HTR-8/SVneo (cell line): ENCODE measurements at places on chromosomes 2 and 18.
A peak's percentile ranks its signal among the peaks of the same experiment; 100 is the strongest.

GRCh38 chr2:224969633-224970260 lies 72.5 kb downstream of the DOCK10 start:
- no peak for DNase-seq

GRCh38 chr2:85692039-85692645 lies 2.0 kb upstream of the GNLY start:
- no peak for DNase-seq

- no peak for DNase-seq
Measured at GRCh38 chr2:179677746-179678505, 183.5 kb downstream of the ZNF385B start.

DNA sequence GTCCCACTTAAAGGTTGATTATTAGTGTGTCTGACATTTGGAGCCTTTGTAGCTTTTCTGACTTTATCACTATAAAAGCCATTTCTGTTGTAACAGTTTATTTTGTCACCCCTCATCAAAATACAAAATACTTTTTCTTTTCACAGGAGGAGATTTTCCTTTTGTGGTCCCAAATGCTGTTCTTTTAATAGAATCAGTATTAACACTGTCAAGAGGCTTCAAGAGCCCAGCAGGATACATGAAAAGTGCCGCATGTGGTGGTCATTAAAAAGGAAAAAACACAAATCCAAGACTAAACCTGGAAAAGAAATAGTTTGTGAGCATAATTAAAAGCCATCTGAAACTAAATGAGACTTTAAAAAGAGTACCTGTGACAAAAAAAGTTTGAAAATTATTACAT lies 515.7 kb downstream of the DCDC2C start:
- DNase-seq: no peak

DNA sequence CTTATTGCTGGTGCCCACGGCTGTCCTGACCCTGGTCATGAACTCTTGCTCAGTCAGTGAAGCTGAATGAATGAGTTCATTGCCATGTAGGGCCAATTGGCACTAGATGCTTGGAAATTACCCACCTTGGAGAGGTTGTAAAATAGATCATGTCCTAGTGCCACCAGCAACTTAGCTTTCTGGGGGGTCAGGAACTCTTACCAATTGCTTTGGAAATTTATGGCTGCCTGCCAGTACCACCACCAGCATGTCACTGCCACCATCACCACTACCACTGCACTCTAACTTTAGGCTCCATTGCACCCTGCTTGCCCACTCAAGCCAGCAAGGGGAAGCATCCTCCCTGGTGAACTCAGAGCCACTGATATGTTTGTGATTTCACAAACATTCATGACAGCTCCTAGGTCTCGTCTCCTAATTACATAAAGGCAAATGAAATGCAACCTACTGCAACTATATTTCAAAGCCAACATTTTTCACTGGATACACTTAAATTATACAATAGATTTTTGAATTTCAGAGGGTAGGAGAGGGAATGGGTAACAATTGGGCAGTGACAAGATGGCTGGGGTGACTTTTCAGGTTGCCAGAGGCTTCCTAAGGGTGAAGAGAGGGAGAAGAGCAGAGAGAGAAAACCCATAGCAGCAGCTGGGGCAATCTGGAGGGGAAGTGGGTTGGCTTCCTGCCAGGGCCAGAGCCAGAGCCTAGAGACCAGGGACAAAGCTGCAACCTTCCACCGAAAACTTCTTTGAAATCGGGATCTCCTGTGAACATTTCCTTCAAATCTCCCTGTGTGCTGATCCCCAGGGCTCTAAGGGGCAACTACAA lies 3.5 kb upstream of the EMILIN1 start:
- no peak for DNase-seq

DNA sequence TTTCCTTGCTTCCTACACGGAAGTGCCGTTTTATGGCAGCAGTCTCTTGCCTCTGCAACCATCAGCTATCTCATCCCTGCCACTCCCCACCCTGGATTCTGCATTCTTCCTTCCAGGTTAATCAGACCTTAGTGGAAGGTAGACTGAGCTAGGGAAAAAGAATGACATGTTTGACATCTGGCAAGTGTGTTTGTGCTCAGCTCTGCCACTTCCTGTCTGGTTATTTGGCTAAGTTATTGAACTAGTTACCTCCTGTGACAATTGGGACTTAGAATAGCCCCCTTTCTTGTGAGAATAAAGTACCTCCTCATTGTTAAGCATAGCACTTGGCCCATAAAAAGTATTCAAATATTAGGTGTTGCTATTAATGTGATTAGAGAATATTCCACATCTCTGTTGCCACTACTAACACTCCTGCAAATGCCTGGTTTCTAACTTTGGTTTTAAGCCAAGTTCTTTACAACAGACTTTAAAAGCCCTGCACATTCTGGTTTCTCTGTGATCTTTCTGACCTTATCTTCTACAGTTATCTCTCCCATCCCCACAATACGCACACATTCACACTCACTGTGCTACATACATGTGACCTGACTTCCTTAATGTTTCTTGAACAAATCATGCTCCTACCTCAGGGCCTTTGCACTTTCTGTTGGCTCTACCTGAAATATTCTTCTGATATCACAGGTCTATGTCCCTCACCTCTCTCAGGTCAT lies 10.8 kb upstream of the MAPRE2 start:
- no peak for DNase-seq

DNA sequence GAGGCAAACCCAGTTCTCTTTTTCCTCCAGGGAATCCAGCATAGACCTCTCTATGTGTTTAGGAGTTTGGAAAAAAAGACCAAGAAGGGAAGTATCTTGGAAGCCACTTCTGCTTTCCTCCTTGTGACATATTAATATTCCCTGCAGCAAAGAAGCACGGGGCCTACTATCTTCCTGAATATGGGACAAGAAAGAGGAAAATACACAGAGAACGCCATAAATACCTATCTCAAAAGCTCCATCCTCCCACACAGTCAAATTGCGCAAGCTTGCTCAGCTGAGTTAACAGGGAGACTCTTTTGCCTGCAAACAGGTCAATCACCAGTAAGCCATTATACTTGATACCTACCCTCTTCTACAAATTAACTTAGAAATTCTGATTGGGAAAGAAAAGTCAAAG lies 16.7 kb upstream of the RAPH1 start:
- DNase-seq: peak; percentile 31

GRCh38 chr2:69386360-69386759 lies 667 bp downstream of the GFPT1 start:
- no peak for DNase-seq

GRCh38 chr2:136068581-136069227 lies 49.2 kb downstream of the CXCR4 start:
- no peak for DNase-seq

DNA sequence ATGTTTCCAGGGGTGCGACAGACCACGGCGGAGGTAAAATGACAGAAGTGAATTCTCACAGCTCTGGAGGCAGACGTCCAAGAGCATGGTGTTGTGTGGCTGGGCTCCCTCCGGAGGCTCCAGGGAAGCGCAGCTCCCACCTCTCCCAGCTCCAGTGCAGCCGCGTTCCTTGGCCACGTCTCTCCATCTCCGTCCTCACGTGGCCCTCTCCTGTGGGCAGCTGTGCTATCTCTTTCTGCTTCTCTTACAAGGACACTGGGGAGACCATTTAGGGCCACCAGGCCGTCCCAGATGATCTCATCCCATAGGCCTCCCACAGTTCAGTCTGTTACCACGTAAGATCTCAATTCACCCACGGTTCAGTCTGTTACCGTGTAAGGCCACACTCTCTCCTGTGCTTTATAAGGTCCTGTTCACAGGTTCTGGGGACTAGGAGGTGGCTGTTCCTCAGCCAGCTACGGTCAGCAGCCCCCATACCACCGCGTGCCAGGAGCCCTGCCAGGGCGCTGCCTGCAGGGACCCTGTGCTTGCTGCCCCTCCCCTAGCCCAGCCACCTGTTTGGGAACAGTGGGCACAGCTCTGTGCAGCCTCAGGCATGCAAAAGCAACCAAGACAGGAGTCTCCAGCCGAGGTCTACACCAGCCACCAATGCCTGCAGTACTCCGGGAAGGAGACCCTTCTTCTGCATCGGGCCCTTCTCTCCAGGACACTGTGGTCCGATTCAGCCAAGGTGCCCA lies 2.9 kb upstream of the MAB21L4 start:
- no peak for DNase-seq

- DNase-seq: no peak
Measured at GRCh38 chr2:67532387-67532786, 135.3 kb downstream of the ETAA1 start.

DNA sequence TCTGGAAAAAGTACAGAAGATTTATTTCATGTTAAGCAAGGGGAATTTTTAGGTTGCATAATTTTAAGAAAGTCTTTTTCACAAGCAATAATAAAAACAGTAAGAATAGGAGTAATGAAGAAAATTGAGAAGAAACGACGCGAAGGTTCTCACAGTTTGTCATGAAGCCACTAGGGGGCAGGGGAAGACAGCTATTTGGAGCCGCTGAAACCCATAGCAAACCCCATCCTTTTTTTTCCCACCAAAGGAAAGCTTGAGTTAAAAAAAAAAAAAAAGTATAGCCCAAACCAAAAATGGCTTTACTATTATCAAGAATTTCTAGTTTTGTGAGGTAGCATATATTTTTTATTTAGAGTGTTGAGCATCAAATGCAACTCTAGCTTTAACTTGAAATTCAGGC lies 300.9 kb downstream of the PHLPP1 start:
- DNase-seq: peak; percentile 44

- DNase-seq: no peak
Measured at GRCh38 chr2:222318712-222319585, 20.2 kb upstream of the PAX3 start.

- no peak for DNase-seq
Measured at GRCh38 chr2:200863782-200864175, 679 bp downstream of the CLK1 start.

GRCh38 chr2:136014411-136014810 lies 29.0 kb upstream of the DARS1 start:
- no peak for DNase-seq

- DNase-seq: no peak
Measured at GRCh38 chr2:8235419-8235818, 446.4 kb upstream of the ID2 start.

DNA sequence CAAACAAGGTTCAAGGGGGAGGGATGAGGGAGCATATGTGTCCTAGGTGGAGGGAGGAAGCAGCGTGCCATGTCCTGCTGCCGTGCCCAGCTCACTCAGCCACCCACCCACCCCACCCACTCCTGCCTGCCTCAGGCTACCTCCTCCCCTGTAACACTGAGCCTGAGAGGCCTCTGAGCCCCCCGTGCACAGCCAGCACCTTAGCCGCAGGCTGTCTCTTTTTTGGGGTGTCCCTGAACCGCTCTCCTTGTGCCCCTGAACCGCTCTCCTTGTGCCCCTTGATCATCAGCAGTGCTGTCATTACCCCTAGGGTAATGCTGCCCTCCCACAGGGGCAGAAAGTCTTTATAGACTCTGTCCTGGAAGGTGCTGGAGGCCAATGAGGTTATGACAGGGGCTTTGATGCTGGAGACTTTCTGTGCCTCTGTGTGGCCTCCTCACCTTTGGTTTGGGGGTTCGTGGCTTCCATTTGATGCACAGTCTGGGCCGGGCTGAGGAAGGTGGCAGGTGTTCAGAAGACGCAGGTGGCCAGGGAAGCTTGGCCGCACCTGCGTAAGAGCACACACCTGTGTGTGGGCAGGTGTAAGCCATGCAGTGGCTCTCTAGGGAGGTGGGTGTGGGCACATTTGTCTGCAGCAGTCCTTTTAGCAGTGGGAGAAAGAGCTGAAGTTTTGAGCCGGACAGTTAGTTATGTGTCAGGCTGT lies 140.0 kb downstream of the SEPTIN10 start:
- DNase-seq: no peak

DNA sequence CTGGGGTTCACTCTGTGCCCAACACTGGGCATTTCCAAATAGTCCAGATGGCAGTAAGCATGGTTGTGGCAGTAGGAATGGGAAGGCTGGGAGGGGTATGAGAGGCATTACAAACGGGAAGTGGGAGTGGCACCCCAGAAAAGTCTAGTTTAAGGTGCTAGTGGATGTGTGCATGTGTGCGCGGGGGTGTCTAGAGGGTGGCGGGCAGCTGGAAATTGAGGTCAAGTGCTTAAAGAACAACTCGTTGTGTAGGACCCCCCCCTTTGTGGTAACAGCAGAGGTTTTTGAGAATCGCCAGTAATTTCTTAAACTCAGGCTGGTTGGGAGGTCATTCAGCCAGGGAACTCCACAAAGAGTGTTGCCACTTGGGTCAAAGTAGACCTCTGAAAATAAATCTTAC lies 69.9 kb downstream of the RHBDD1 start:
- no peak for DNase-seq

DNA sequence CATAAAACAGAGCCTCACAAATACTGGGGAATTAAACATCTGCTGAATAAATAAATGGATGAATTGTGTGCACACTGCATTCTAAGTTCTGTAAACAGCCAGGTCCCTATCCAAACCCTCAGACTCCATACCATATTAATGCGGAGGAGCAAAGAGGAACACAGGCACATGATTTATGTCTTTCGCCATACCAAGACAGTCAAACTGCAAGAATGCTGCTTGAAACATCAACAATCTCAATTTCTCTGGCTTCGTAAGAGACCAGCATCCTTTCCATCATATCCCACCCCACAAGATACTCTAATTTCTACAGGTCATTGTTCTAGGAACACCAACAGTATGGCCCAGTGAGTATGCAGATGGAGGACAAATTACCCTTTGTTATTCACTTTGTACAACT lies 15.0 kb downstream of the KANSL3 start:
- no peak for DNase-seq

GRCh38 chr2:169007356-169007755 lies 23.8 kb downstream of the ABCB11 start:
- DNase-seq: no peak

- DNase-seq: peak; percentile 80
Measured at GRCh38 chr2:20231598-20232026, 6.7 kb upstream of the SDC1 start.

GRCh38 chr2:186927867-186928191 lies 78.9 kb upstream of the ZSWIM2 start:
- no peak for DNase-seq

- DNase-seq: no peak
Measured at GRCh38 chr2:27150639-27151230, 1.9 kb downstream of the TCF23 start.

GRCh38 chr2:222319586-222320435 lies 21.0 kb upstream of the PAX3 start:
- DNase-seq: no peak

GRCh38 chr18:3594760-3595368 lies 144.9 kb downstream of the TGIF1 start:
- no peak for DNase-seq

GRCh38 chr2:47379384-47379783 lies 23.6 kb upstream of the MSH2 start:
- DNase-seq: no peak

DNA sequence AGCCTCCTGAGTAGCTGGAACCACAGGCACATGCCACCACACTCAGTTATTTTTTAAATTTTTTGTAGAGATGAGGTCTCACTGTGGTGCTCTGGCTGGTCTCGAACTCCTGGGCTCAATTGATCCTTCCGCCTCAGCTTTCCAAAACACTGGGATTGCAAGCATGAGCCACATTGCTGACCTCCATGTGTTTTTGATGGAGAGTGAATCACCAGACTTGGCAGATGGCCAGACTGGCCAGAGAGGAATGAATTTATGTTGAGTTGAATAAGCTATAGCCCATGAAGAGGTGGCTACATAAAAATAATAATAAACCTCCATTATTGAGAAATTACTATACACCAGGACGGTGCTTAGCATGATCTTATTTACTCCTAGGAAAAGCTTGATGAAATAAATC lies 91.5 kb downstream of the MREG start:
- peak; percentile 41 for DNase-seq
